Mesendoderm (in vitro differentiated cells): ENCODE measurements at places on chromosomes 6 and 20.

- DNase-seq, result no peak
Observed at GRCh38 chr6:46915380-46915779, 6.4 kb downstream of the ADGRF5 start.

DNA sequence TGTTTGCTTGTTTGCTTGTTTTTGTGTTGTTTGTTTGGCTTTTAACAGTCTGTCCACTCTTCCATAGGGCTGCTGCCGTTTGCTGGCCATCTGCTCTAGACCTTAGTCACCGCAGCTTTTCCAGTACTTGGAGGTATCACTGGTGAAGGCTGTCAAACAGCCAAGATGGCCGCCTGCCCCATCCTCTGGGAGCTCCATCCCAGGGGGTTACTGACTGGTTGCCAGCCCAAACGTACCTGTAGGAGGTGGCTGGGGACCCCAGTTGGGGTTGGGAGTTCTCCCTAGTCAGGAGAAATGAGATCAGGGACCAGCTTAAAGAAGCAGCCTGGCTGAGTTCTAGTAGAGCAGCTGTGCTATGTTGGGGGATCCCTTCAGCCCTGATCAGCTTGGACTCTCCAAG is 418.4 kb downstream of the KHDRBS2 start:
- DNase-seq, result no peak

DNA sequence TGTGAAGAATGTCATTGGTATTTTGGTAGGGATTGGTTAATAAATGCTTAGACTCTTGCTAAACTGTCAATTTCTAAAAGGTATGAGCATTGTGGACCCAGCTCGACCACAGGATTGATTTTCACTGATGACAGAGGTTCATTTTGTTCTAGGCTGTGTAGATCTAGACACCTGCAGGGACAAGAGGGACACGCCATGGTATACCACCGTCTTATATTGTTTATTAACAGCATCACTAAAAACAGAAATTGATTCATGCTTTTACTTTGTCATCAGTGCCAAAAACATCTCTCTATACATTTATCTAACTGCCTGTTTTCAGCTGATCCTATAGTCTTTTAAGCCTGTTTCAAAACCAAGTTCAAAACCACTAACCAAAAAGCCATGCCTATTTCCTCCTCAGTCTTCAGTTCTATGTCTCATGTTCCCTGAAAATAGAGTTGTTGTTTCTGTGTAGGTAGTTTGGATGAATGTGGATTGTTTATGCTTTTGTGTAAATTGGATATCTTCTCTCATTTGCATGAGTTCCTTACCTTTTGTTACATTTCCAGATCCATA is 109.8 kb downstream of the JAG1 start:
- no peak for DNase-seq

GRCh38 chr6:5205877-5206850 is 54.6 kb downstream of the LYRM4 start:
- DNase-seq, result no peak

DNA sequence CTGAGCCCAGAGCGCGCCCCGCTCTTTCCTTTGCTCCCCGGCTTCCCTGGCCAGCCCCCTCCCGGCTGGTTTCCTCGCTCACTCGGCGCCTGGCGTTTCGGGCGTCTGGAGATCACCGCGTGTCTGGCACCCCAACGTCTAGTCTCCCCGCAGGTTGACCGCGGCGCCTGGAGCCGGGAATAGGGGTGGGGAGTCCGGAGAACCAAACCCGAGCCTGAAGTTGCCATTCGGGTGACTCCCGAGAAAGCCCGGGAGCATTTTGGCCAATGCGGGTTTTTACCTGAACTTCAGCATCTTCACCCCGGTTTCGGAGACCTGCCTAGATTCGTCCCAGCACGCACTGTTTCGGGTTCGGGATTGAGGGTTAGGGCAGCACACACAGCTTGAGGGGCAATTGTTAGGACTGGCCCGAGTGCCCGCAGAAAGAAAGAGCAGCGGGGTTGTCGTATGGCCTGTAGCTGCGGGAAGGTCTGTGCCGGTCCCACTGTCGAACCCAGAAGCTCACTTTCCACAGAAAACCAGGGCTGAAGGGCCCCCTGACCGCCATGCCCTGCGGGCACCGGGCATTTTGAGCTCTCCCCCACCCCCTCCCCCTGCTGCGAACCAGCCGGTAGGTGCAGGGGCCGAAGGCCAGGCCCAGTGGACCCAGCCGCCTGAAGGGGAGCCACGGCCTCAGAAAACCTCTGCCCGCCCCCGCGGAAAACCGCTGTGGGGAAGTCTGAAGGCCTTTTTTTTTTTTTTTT is 2.1 kb downstream of the FOXP4 start:
- no peak for DNase-seq

- DNase-seq, result no peak
Observed at GRCh38 chr6:2625581-2625980, 125.1 kb downstream of the MYLK4 start.

DNA sequence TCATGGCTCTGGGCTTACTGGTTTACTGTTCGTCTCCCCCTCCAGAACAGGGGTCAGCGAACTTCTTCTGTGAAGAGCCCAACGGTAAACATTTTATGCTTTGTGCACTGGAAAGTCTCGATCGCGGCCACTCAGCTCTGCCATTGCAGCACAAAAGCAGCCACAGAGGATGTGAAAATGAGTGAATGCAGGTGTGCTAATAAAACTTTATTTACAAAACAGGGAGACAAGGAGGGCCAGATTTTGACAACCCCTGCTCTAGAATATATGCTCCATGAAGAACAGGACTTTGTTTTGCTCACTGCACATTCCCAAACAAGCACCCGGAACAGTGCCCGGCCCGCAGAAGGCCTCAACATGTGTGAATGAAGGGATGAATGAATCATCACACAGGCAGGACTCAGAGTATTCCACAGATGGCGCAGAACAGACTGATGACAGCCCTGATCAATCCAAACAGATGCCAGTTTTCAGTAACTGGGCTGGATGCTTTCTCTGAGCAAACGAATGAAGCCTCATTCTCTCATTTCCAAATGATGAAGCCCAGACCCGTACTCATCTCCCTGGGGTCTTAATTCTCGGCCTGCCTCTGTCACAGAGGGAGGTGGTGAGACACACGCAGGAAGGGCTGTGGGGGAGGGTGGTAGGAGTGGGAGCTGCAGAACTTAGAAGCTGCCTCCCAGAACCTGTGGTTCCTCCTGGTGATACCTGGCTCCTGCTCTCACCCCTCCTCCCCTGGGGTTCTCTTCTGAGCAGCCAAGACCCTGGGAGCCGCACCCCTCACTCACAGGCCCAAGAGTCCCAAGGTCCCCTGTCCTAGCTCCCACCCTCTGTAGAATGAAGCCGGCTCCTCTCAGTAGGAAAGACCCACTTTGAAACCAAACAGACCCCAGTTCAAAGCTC is 196.4 kb downstream of the PREX1 start:
- DNase-seq, result no peak

GRCh38 chr6:163585932-163586437 is 171.5 kb downstream of the QKI start:
- peak; percentile 27 for DNase-seq

DNA sequence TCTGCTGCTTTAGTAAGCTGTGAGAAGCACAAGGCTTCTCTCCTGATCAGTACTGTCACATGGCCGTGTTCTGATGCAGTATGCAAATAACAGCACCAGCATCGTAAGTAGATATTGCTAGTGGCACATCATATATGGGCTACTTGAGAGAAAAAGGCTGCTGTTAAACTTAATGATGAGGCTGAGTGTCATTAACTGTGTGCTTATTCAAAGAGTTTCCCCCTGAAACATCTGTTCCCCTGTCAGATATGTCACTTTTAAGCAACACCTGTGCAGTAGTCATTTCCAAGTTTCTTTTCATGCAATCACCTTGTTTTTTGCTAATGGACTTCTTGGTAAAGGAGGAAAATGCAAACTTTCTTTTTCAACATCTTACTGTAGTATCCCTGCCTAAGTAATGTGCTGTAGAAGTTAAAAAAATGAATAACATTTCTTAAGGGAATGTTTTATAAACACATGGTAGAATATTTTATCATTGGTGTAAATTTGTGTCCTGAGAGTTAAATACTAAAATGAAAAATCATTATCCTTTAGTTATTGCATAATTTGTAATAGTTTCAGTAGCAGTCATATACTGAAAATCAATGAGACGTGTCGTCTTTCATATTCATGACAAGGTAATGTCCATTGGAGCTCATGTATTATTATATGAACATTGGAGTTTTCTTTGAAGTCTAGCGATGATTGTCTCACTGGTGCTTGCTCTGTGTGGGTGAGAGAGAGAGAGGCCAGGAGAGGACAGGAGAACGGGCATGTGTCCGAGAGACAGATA is 366.3 kb downstream of the CDKAL1 start:
- no peak for DNase-seq

DNA sequence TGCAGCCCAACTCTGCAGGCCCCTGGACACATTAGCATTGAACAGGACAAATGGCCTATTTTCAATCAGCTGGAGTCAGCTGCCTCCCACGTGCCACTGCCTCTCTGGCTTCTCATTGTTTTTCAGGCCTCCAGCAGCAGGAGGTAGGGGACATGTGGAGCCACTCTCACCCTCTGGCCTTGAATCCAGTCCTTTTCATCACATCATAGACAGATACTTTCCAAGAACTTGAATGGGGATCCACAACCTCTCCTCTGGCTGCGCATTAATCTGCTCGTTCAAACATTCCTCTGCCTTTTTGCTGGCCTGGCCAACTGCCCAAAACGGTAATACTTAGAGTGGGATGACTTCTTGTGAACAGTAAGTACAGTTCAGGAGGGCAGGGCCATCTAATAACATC is 592.3 kb downstream of the PKHD1 start:
- peak; percentile 34 for DNase-seq

DNA sequence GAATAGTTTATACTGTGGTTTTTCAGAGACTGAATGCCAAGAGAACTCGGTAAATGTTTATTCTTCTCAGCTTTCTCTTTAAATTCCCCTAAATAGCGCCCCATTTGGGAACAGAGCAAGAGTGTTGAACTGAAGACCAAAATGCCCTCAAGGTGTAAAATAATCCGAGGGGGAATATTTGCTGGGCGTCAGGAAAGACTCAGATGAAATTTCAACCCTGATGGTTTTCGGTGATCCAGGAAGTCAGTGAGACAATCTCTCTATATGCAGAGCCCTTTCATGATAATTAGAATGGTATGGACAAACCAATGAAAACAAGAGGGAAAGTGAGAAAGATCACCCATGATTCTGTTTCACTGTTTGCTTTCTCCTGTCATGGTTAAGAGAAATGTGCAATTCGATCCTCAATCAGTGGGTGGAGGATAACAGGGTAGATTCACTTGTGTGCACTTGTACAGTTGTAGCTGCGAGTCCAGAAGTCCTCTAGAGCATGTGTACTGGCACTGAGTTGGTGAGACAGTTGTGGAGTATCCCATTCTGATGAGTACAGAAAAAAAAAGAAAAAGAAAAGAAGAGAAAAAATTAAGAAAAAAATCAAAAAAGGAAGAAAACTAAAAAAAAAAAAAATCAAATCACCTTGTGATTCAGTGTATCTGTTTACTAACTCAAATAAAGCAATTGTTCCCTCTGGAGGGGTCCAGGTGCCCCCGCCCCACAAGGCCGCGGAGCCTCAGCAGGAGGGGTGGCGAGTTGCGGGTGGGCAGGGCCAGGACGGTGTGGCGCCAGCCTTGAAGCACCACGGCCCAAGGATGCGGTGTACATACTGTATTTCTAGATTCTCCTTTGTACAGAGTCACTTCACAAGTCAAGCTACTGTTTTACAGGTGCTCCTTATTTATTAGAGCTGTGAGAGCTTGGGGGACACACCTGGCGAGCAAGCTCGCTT is 164.9 kb downstream of the SCML4 start:
- no peak for DNase-seq

GRCh38 chr20:56323656-56324055 is 35.1 kb upstream of the FAM210B start:
- DNase-seq, result no peak

- DNase-seq, result no peak
Observed at GRCh38 chr6:169960003-169960344, 208.6 kb downstream of the ERMARD start.
